ENCODE measurements at places on chromosomes 4 and X.

- DNase-seq: no peak
These were observed 31.4 kb downstream of the SSX5 start for GRCh38 chrX:48165241-48165640.

DNA sequence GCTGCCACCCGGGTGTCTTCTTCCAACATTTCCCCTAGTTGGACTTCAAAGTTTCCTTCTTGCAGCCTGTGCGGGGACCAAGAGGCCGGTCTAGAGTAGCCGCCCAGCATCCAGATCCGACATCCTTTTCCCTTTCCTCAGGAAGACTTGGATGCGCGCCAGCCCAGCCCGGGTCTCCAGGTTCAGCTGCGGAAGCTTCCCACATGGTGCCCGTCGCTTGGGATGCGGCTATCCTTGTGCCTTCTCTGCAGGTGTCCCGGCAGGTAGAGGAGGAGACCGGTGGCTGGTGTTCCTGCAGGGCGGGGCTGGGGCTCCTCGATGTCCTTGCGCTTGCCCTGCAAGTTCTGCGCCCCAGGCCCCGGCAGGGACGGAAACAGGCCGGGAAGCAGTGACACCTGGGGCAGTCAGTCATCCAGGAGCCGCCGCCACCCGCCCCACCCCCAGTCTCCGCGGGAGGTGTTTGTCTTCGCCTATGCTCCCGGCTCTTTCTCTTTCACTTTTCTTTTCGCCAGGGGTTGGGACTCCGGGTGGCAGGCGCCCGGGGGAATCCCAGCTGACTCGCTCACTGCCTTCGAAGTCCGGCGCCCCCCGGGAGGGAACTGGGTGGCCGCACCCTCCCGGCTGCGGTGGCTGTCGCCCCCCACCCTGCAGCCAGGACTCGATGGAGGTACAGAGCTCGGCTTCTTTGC, at the start of gene IL15:
Gene IL15 (plus strand): TSS at position 502 of the 689 bp plus-strand sequence. CDS start 82,882 bp downstream, outside the sequence.
- DNase-seq: no peak

DNA sequence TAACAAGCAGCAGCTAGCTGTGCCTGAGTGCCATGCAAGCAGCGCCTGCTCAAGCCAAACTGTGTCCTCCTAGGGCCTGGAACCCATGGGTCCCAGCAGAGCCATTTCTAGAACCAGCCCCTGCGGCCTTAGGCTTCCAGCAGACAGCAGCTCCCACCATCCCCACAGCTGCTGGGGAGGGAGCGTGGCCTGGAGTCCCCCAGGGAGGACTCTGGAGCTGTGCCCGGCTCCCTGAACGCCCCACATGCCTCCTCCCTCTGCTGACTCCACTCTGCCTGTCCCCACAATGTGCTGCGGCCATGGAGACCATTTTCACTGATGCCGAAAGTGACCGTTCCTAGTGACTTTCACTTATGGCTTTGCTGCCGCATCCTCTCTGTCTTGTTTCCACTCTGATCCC, 45.9 kb downstream of the GAK start:
- no peak for DNase-seq

DNA sequence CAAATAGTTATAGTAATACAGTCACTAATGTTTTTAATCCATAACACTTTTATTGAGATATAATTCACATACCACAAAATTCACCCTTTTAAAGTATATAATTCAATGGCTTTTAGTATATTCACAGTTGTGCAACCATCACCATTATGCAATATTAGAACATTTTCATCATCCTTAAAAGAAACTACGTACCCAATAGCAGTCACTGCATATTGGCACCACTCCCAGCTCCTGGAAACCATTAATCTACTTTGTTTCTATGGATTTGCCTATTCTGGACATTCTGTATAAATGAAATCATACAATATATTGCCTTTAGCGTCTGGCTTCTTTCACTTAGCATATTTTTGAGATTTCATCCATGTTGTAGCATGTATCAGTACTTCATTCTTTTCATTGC, 99.3 kb downstream of the AMMECR1 start:
- no peak for DNase-seq

DNA sequence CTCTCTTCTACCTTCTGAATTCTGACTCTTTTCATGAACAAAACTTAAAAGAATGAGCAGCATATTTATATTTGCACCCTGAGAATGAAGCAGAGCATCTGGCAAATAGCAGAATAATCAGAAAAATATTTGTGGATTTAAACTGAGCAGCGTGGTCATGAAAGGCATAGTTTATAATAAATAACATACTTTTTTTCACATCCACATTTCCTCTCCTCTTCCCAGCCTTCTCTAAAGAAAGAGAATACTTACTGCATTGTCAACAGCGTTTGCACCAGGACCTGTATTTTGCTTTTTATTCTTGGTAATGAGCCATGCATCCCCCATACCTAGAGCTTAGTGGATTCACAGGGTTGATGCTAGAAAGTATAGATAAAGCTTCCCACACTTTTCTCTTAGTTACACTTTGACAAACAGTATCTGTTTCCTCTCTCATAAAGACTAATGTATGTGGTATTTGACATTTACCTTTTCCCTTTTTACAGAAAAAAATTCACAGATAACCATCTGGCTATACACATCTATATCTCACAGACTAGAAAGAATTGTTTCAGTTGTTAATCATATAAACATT, 131.5 kb downstream of the PRSS12 start:
- no peak for DNase-seq

GRCh38 chr4:151276787-151277562, at the start of gene PRSS48:
Gene PRSS48 (plus strand): TSS chr4:151277161. CDS start chr4:151277173, 12 bp downstream.
- DNase-seq: no peak

GRCh38 chr4:168812806-168813205, 197.2 kb downstream of the CBR4 start:
- DNase-seq: no peak

DNA sequence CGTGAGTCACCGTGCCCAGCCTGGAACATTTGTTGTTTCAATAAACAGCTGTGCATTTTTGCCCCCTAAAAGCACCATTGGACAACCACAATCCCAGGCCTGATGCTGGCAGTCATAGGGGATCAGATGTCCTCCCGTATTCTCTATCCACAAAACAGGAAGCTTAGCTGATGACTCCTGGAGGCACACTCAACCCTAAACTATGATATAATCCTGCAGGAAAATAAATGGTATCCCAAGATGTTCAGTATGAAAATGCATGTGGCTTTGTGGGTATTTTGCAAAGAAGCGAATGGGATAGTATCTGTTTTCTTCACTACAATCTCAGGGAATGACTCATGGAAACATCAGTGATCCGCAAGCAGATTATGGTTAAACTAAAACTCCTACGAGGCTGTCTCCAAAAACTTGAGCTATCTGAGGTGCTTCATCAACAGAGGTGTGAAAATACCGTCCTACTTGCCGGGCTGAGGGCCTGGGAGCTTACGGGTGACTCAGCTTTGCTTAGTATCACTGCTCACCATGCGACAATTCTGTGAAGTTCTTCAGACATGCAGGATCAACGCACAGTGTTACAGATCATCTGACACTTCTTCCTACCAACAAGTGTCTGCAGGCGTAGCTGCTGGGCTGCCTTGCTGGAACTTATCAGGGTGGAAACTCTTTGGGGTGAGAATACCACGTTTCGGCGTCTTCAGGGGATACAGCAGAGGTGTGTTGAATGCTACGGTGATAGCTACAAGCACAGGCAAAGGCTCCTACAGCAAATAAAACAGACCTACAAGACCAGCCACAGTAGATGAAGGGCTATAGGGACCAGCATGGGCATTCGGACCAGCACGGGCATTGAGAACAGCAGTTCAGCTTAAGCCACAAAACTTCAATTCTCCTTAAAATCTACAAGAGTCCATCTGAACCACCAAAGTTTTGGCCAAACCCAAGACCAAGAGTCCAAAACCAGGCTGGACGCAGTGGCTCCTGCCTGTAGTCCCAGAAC, 148.5 kb downstream of the DHRSX start:
- DNase-seq: no peak

DNA sequence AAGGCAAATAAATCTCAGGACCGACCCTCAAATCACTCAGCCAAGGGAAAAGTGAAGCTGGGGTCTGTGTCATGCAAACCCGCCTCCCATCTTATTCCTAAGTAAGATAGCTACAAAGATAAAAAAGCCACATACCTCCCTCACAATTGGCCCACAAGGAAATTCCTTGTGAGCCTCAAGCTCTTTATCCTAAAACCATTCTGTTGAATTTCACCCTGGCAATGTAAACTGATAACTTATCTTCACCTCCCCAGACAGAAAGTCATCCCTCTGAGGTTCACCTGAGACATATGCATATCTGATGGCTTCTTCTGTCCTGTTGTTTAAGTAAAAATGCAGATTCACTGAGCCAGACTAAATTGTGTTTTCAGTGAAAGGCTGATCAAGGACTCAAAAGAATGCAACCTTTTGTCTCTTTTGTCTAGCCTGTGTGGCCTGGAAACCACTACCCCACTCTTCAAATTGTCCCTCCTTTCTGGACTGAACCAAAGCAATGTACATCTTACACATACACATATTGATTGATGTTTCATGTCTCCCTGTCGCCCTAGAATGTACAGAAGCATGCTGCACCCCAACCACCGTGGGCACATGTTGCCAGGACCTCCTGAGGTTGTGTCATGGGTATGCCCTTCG, 91.3 kb downstream of the MFAP3L start:
- DNase-seq: no peak

- no peak for DNase-seq
These were observed 8.8 kb upstream of the DGAT2L6 start for GRCh38 chrX:70168238-70169188.

DNA sequence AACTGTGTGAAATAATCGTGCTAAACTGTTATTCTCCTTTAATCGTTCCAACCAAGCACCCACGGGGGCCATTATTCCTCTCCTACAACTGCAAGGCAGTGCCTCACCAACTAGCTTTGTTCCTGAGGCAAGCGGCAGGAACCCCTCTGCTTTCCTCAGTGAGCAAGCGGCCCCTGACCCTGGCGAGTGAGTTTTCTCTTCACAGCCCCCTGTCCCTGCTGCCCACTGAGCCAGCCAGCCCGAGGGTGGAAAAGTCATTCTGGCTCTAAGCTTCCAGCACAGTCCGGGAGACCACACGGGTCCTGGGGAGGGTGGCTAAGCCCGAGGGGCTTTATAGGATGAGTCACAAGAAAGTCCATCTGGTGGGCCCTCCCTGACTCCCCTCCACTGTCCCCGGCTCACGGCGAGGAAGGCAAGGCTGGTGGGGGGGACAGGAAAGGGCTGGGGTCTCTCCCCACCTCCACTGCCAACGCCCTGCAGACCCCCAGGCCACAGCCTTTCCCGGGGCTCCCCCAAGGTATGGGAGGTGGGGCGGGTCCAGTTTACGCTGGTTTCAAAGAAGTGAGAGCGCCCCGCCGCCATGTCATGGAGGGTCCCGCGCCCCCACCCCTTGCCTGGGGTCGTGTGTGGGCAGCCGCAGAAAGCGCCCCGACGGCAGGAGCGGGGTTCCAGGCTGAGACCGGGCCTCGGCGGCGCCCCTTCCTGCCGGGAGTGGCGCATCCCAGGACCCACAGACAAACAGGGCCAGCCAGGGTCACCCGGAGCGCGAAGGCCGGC, 45.0 kb downstream of the CPLX1 start:
- DNase-seq: no peak

GRCh38 chr4:105895583-105896460, 551 bp downstream of the NPNT start:
- peak; percentile 6 for DNase-seq

DNA sequence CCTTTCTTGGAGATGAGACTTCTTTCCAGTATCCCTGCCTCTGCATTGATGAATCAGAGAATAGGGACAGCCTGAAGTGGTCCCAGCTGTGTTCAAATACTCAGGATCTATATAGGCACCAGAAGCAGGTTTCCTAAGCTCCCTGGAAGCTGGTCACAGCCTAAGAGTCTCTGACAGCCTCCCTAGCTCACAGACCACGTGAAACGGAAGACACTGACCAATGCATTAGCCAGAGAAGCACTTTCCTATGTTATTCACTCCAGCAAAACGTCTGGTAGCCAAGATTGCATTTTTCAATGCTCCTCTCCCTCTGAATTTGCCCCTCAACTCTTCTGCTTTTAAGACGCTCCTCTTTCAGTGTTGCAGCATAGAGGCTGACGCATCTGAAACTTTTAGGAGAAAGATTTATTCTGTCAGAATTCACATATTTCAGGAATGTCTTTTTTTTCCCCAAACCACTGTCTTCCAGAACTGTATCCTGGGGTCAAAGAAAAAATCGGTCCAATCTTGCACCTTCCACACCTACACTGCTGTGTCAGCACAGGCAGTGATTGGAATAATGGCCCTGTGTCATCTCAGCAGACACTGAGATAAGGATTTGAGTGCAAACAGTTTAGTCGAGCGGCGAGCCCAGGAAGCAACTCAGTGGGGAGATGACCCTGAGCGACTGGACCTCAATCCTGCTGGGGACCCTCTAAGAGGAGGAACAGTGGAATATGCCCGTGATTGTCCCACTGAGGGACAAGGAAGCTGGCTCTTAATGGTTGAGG, 109.4 kb downstream of the SMIM20 start:
- DNase-seq: no peak

- no peak for DNase-seq
These were observed 780 bp upstream of the NKRF start for GRCh38 chrX:119607018-119607389.

GRCh38 chr4:183966371-183966770, 61.3 kb downstream of the STOX2 start:
- DNase-seq: no peak

- DNase-seq: no peak
These were observed 2.3 kb downstream of the LRRC66 start for GRCh38 chr4:52017814-52018213.

- DNase-seq: peak; percentile 10
These were observed 92.1 kb downstream of the RELL1 start for GRCh38 chr4:37594099-37594498.

DNA sequence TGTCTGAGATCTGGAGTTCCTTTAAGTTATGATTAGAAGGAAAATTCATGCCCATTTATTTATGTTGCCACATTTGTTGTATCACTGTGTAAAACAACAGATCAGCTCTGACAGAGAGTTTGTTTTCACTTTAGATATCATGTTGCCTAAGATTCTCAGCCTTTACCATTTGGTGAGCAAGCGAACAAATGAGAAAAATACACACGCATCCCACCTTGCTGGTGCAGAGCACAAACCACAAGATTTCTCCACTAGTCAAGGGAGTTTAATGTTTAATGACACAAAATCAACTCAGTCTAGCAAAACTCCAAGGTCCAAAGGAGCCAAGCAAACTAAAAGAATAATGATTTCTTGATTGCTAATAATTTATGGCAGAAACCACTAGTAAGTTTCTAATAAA, 27.7 kb downstream of the FGF5 start:
- no peak for DNase-seq

- DNase-seq: no peak
These were observed 184.0 kb downstream of the TSPAN5 start for GRCh38 chr4:98474408-98474844.

GRCh38 chrX:55161581-55161980, 58.6 kb upstream of the PAGE5 start:
- no peak for DNase-seq

- DNase-seq: no peak
These were observed 377.0 kb downstream of the ZNF674 start for GRCh38 chrX:46168254-46168653.

DNA sequence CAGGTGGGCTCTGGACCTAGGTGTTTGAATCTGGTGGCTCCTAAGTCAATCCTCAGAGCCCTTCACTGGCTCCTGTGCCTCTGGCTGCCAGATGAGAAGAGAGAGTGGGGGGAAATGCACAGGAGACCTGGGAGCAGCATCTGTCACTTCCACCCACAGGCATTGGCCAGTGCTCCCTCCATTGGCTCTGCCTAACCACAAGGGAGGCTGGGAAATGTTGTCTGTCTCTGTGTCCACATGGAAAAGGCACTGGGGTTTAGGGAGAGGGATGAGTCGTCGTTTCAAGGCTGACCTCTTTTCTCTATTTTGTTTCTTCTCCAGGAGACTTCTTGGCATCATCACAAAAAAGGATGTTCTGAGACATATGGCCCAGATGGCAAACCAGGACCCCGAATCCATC, 76.4 kb downstream of the CLCN4 start:
- peak; percentile 25 for DNase-seq

GRCh38 chr4:37160653-37161052, 83.9 kb upstream of the NWD2 start:
- DNase-seq: no peak

Data from NCI-H1694 (cell line).